ENCODE measurements at places on chromosomes 7 and 10. TPM values are rescaled to one million over a fixed set of nuclear protein-coding genes. Genes with fewer than 3 reads are reported as not detected.

DNA sequence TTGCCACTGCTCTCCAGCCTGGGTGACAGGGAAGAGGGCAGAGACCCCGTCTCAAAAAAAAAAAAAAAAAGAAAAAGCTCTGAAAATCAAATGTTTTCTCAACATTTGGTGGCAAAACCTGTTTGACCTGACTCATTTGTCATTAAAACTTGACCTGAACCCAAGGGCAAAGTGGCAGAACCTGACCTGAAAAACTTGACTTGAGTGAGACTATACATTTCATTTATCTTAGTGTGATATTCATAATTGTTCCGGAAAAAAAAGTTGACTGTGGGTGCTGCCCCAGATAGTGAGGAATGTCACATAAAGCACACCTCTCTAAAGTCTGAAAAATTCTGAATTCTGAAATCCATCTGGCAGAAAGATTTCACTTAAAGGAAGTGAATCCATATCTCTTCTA lies 2.3 kb upstream of the TAX1BP1 start:
- no peak for DNase-seq

DNA sequence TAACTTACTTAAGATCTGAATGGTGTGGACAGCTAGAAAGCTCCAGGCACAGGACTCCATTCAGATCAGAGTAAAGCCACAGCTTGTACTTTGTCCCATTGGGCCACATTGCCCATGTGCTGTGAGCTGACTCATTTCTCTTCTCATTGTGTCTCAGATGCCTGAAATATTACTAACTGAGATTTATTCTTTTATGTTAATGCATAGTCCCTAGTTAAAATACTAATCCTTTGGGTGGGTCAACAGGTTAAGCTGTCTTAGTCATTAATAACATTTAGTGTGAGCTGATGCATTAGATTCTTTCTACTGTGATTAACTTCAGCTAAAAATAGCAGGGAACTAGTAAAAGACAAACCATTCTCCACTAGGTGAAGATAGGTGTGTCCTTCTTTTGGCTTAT lies 104.7 kb upstream of the ARMC3 start:
- no peak for DNase-seq

AGAP5 gene
- total RNA-seq, result 6.0 TPM

DNA sequence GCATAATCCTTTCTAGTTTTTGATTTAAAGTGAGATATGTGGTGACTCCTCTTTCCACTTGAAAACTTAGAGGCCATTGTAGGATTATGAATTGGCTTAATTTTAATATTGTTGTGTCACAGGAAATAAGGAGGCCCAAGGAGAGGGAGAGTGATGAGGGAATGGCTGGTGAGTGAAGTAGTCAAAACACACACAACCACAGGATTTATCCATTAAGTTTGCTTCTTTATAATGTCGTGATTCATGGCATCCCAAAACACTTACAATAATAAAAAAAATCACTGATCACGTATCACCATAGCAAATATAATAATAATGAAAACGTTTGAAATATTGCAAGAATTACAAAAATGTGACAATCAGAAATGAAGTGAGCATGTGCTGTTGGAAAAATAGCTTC lies 1215.5 kb upstream of the LRRTM3 start:
- no peak for DNase-seq

DNA sequence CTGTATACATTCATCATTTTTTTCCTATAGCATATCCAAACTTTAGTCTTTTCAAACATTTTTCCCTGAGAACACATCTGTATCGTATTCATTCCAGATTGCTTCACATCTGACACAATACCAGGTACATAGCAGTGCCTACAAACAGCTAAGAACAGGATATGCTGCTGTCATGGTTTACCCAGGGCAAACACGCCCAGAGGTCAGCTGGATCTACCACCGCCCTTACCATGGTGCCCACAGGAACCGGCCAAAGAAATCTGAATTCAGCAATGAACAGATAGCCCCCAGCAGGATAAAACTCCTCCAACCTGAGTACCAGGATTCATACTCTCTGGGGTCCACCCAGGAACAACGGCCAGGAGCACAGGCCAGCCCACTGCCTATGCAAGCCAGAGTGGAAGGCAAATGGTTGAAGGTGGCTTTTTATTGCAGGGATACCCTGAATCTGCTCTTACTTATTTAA lies 43.0 kb downstream of the TNS3 start:
- DNase-seq, result no peak

PSD gene
- total RNA-seq, result 5.2 TPM

OR2AE1 gene
- not detected for total RNA-seq

DNA sequence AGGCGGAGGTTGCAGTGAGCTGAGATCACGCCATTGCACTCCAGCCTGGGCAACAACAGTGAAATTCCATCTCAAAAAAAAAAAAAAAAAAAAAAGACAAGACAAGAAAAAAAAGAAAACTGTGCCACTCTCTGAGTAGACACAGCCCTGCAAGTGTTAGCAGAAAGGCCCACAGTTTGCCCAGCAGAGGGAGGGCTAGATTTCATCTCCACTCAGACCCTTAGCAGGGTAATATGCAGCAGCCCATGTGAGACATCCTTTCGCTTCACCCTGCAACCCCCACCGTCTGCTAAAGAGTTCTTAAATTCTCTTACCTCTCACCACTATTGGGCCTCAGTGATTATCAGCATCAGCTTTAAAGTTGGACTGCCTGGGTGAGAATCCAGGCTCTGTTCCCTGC lies 38.2 kb downstream of the CTNNA3 start:
- DNase-seq, result peak; percentile 30

- no peak for DNase-seq
These were observed 2.3 kb upstream of the MIOS start for GRCh38 chr7:7564323-7564780.

- peak; percentile 46 for DNase-seq
These were observed 118.5 kb downstream of the VTI1A start for GRCh38 chr10:112565434-112566053.

DNA sequence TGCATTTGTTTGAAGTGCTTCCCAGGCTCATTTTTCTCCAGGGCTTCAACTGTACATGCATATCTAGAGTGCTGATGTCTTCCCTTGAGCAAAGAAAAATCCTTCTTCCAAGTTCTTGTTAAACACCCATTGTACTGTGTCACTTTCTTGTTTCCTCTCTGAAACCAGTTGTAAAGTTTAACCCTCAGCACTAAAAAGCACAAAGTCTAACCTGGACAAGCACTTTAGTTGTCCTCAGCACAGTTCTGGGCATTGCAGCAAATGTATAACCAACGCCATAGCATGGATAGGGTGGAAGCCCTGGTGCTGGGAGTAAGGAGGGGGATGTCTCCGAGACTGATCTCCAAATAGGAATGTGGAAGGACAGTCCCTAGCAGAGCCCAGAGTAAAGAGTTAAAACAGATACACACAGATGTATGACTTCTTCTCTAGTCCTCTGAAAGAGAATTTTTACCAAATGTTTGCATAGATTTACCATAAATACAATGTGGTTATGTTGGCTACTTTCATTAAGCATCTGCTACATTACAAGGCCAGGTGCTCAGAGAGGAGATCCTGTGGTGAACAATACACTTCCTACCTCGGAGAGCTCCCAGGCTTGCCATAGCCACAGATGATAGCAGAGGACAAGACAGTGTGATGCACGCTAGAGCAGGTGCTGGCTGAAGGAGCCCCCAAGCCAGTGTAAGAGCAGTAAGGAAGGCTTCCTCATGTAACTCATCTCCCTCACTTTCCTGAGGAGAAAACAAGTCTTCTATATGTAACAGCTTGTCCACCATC lies 57.0 kb downstream of the DNAJC12 start:
- no peak for DNase-seq

DNA sequence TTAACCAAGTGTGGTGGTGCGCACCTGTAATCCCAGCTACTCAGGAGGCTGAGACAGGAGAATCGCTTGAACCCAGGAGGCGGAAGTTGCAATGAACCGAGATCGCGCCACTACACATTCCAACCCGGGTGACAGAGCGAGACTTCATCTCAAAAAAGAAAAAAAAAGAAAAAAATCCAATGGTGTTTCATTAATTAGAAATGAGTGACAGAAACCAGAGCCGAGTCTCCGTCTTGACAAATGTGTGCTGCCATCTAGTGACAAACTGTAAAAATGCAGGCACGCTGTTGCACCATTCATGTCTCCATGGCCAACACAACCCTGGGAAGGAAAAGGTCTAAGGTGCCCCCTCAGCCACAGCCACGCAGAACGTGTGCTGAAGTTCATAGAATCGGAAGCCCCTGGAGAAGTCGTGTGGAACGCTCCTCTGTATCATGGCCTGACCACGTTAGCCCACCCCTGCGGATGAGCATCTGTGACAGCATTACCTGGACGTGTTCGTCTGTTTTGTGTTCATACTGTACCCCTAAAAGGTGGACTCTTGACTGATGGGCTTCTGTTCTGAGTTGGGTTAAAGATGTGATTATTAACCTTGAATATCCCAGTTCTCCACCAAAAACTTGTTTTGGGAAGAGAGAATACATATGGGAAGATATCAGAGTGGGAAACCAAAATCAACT lies 94.9 kb downstream of the LYZL2 start:
- DNase-seq, result peak; percentile 62

DNA sequence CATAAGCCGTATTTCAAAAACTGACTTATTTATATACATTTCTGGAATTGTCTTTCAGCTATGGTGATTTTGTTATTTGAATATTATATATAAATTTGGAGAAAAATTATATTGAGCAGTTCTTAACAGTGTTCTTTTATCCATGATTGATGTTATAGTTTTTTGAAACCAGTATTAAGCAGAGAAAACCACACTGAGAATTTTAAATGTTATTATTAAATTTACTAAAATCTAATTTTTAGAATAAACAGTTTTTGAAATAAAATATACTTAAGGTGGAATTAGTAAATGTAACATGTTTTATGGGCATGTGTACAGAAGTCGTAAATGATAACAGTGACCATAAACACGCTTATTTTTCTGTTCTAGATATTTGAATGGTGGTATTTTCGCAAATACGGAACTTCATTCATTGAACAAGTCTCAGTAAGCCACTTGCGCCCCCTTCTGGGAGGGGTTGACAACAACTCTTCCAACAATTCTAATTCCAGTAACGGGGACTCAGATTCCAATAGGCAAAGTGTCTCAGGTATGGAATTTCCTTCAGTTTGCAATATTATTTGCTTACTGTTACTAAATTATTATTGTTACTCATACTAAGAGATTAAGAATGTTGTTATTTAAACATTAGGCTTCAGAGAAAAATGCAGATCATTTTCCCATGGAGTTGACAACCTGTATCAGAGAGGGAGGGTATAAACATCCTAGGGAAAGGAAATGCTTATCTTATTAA lies 166.1 kb downstream of the ST7 start:
- DNase-seq, result no peak

- DNase-seq, result no peak
These were observed 171.6 kb upstream of the MKI67 start for GRCh38 chr10:128297709-128298378.

GRCh38 chr10:124019886-124020797 lies 73.3 kb downstream of the CHST15 start:
- peak; percentile 74 for DNase-seq

- DNase-seq, result no peak
These were observed 14.0 kb upstream of the CDH23 start for GRCh38 chr10:71382757-71383156.

ATRNL1 gene
- 35.1 TPM for total RNA-seq

GRCh38 chr7:144713850-144714249 lies 122.0 kb downstream of the TPK1 start:
- peak; percentile 9 for DNase-seq

C1QL3 gene
- total RNA-seq, result 0.92 TPM

ALOX5 gene
- total RNA-seq, result 0.10 TPM

ADARB2 gene
- total RNA-seq, result 1.5 TPM

- no peak for DNase-seq
These were observed 183.0 kb downstream of the RAPGEF5 start for GRCh38 chr7:22173685-22174573.

DNA sequence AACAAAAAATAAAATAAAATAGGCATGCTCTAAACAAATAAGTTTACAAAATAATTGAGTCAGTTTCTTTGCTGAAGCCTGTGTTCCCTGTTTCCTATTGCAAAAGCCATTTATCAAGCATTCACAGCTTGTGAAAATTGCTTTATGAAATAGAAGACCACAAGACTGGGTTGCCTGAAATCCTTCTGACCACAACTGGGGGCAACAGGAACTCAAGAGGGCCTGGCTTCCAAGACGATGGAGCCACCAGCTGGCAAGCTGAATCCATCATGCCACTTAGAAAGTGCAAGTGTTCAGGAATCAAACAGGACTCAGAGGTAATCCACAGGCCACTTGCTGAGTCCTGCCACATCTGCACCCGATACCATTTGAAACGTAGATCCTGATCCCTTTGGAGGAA lies 752 bp upstream of the ABCA13 start:
- DNase-seq, result no peak

DNA sequence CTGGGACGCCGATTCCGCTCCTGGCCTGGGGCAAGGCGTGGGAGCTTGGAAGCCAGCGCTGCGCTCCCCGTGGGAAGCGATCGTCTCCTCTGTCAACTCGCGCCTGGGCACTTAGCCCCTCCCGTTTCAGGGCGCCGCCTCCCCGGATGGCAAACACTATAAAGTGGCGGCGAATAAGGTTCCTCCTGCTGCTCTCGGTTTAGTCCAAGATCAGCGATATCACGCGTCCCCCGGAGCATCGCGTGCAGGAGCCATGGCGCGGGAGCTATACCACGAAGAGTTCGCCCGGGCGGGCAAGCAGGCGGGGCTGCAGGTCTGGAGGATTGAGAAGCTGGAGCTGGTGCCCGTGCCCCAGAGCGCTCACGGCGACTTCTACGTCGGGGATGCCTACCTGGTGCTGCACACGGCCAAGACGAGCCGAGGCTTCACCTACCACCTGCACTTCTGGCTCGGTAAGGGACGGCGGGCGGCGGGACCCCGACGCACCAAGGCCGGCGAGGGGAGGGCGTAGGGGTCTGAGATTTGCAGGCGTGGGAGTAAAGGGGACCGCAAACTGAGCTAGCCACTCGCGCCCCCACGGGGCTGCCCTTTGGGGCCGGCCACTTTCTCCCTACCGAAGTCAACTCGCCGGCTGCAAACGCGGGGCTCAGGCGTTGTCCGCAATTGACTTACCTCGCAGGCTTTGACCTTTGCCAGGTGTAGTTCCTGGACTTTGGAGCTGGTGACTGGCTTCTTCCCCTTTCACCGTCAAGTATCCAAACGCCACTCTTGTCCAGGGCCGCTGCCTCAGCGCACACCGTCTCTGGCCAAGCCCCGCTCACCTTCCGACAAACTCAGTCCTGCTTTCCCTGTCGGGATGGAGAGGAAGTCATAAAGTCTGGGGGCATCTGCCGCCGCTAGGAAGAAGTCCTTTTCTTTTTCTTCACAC lies at the start of gene SCIN:
SCIN (plus strand) TSS at position 187 of the 928 bp plus-strand sequence; CDS start at position 254, 67 bp downstream.
- peak; percentile 72 for DNase-seq

DNA sequence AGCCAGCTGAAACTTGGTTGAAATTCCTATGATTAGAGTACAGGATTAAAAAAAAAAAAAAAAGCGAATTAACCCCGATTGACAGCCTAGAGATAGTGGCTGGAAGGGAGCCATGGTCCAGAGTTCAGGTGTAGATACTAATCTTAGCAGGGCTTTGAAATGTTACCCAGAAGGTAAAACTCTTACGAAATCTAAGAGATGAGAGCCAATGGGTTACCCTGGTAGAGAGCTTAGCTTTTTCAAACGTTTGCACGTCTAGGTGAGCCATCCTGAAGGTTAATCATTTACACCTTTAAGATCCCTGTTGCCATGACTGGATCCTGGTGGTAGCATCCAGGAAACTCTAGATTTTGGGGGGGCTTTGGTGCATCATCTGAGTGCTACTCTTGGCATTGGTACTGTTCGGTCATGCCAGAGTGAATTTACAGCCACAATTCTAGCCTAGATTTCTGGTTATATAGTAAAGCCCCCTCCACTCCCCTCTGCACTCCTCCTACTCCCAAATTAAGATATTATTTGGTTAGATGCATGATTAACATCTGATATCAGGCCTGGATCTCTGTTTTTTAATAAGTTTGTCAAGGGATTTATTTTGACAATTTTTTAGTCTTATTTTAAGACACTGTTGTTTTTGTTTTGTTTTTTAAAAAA lies 1.2 kb downstream of the AGFG2 start:
- no peak for DNase-seq

- DNase-seq, result no peak
These were observed 28.4 kb downstream of the PCDH15 start for GRCh38 chr10:54772468-54773122.
